ENCODE measurements at places on chromosomes 5 and 9.

GRCh38 chr5:56185768-56186311 lies 47.3 kb downstream of the ANKRD55 start:
- no peak for DNase-seq

DNA sequence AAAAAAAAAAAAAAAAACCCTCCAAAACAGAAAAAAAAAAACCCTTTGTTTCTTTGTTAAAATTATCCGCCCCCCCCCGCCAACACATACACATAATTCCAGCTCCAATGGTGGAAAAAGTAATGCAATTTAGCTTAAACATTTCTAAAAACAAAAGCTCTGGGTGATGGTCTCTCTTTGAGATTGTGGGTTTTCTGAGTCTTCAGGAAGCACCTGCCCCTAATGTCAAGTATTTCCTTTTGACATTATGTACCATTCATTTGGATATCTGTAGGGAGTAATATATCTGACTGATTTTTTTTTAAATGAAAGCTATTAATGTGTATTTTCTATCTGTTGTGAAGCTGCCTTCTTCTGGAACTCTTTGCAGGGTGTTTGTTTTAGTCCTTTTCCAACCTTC lies 389.7 kb downstream of the TAF11L14 start:
- no peak for DNase-seq

DNA sequence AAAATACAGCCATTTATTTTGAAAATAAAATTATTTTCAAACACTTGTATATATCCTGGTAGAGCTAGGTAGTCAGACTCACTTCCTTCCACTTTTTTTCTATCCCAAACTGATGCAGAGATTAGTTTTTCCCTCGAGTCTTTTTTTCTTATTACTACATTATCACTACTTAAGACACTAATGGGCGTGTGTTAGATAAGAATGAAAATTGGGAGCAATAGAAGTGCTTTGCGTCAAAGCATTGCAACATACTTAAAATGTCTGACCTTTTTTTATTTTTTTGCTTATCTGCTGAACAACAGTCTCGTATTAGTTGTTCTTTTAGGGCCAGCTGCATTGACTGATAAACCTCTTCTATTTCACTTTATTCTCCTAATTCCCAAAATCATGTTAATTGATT lies 1278.7 kb downstream of the CDH12 start:
- DNase-seq = no peak

GRCh38 chr9:126515873-126516505 lies 97.7 kb upstream of the LMX1B start:
- no peak for DNase-seq

DNA sequence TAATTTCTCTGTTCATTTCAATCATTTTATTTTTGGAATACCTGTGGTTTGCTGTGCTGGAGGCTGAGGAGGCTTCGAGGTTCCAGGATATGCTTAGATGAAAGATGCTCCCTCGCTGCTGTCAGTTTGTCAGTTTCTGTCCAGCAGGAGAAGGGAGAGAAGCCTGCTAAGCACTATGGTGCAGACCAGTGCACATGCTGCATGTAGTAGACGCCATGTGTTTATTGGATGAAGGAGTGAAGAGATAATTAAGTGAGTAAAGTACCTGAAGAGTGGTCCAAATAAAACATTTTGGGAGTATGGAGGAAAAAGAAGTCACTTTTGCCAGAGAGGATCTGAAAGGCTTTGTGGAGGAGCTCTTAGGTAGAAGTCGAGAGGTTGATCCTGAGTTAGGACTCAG lies 2.1 kb downstream of the PDZD2 start:
- no peak for DNase-seq

GRCh38 chr9:21789541-21790037 lies 12.8 kb upstream of the MTAP start:
- DNase-seq = peak; percentile 78

DNA sequence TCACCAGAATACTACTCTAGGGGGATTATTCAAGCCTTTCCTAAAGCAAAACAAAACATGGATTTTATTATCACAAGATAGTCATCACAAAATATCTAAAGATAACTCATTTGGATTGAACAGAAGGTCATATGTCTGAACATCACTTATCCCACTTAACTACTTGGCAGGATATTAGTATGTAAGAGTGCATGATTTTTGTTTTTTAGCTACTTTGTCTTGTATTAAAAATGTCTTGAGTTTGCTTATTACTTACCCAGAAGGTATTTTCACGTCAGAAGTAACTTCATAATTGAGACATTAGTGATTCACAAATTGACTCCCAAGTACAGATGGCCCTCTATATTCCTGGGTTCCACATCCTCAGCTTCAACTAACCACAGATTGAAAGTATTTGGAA lies 113.8 kb downstream of the TLE4 start:
- DNase-seq = no peak

GRCh38 chr5:137114529-137114928 lies 384.6 kb downstream of the SPOCK1 start:
- no peak for DNase-seq

DNA sequence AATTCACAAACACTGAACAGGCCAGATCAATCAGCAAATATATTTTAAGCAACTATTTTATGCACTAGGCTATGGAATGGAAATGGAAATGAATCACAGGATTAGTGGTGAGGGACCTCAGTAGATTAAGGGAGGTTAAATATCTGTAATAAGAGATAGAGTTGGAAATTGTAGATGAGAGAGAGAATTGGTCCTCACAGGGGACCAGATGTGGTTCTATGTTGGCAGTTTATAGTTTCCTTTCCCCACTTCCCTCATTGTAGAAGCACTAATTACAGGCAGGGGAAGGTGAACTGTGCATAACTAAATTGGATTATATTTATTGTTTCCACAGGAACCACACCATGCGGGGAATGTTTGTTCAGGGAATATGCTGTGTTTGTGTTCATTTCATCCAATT lies 496.2 kb downstream of the ARHGEF28 start:
- DNase-seq = no peak

DNA sequence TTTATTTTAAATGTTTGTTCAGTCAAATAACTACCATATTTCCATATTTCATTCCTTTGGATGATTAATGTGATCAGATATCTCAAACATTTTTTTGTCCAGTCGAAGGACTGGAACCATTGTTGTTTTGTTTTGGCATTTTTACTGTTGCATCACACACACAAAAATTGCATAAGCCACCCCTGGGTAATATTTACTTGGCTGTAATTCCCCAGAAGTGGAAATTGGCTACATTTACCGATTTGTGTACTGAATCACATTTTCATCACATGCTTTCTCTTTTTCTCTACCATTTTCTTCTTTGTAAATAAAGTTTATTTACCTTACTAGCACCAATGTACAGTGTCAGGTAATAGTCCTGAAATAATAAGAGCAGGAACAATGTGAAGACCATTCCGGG lies 1729.7 kb upstream of the WWC1 start:
- no peak for DNase-seq

DNA sequence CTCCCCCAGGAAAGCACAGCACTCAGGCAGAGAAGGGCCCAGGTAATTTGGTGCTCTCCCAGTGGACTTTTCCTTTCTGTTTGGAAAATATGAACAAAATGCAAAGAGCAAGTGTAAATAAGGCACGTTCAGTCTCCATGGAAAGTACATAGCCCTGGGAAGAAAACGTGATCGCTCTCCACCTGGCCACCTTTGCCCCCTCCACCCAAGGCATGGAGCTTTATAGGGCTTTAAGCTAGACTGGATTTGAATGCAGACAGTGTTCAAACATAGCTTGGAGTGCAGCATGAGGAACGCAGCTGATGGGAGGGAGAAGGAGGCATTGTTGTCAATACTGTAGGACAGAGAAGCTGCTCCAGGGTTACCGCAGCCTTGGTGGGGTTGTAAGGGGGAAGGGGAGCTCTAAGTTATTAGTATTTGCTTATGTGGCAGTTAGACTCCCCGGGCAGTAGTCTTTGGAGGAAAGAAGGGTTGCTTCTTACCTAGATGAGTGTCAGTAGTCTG lies 500.2 kb downstream of the SPOCK1 start:
- DNase-seq = no peak

- DNase-seq = no peak
These were observed 522.7 kb downstream of the HTR1A start for GRCh38 chr5:63439537-63439936.

GRCh38 chr5:143199843-143200242 lies 203.6 kb downstream of the NR3C1 start:
- DNase-seq = no peak

GRCh38 chr9:76022317-76022716 lies 131.8 kb downstream of the PCSK5 start:
- no peak for DNase-seq

DNA sequence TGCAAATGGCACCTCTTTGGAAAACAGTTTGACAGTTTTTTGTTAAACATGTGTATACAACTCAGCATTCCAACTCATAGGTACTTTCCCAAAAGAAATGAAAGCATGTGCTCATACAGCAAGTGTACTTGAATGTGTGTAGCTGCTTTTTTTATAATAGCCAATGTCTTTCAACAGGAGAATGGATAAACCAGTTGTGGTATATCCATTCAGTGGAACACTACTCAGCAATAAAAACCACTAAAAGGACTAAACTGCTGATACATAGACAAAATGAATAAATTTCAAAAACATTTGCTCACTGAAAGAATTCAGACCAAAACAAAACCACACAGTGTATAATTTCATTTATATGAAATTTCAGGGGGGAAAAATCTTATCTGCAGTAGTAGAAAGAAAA lies 267.3 kb downstream of the NR2F1-AS1 start:
- no peak for DNase-seq

DNA sequence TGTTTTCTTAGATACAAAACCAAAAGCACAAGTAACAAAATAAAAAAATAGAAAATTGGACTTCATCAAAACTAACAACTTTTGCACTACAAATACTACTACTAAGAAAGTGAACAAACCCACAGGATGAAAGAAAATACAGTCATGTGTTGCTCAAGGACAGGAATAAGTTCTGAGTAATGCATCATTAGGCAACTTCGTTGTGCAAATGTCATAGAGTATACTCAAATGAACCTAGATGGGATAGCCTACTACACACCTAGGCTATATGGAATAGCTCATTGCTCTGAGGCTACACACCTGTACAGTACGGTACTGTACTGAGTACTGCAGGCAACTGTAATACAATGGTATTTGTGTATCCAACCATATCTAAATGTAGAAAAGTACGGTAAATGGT lies 88.3 kb downstream of the RAPGEF1 start:
- DNase-seq = no peak

GRCh38 chr5:151094030-151094851 lies 13.4 kb upstream of the TNIP1 start:
- peak; percentile 70 for DNase-seq

Measured in CD4-positive, alpha-beta T cell treated with Interleukin-12 subunit alpha and Interleukin-12 subunit beta, for 1 hour (primary cell).